Cardiac fibroblast (primary cell): ENCODE measurements at places on chromosomes 12 and 14.
A peak's percentile ranks its signal among the peaks of the same experiment; 100 is the strongest.

- DNase-seq, result peak; percentile 93
Observed at GRCh38 chr12:55713721-55714120, 2.1 kb upstream of the BLOC1S1 start.

- DNase-seq, result no peak
Observed at GRCh38 chr12:93348575-93349435, 28.9 kb upstream of the NUDT4 start.

DNA sequence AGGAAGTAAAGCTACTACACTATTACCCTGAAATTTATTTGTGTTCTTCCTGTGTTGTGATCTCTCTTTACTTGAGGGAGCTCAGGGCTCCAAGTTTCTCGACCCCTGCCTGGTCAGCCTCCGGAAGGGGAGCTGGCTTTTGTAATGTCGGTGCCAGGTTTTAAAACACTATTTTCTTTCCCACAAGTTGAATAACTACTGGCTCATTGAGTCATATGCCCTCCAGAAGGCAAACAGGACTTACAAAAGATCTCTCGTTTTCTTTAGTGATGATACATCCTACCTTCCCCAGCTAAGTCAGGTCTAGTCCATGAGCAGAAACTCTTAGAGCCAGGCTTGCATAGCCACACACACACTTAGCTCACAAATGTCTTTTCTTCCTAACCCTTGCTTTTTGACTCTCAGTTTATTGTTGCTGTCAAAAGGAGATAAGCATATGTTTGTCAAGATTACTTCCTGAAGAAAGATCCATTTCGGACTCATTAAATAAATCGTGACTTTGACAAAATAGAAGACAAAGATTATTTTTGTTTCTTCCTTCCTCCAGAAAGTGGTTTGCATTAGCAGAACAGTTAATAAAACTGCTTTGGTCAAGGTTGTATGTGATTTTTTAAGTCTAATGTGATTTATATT is 209.8 kb upstream of the FLRT2 start:
- peak; percentile 47 for DNase-seq

- no peak for DNase-seq
Observed at GRCh38 chr14:81963846-81964245, 430.2 kb upstream of the SEL1L start.

DNA sequence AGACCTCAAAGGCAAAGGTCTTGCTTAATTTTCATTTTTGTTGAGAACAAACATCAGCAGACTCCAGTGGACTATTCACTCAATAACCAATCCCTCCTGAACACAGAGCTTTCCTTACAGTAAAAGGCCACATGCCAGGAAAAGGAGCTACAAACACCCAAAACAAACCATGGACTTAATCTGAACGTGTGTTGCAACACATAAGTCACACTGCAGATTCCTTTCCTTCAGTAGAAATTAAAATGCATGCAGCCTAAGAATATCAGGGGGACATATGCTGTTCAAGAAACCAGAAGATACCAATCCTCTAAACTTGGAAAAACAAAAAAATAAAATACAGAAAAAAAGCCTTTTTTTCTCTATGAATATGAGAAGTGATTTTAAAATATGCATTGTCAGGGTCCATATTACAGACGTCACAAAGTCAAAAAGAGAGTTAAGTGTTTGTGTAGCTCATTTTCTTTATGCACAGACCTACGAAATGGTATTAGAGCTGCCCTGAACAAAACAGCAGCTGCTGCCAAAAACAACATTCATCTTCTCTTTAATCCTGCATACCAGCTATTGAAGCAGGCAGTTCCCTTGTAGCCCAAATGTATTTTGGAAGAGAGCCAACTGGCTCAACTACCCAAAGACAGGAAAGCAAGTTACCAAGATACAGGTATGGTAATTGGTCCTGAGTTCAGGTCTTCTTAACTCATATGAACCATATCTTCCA is 26.2 kb downstream of the KITLG start:
- DNase-seq, result peak; percentile 85
